ENCODE measurements at places on chromosomes 7 and 10.

DNA sequence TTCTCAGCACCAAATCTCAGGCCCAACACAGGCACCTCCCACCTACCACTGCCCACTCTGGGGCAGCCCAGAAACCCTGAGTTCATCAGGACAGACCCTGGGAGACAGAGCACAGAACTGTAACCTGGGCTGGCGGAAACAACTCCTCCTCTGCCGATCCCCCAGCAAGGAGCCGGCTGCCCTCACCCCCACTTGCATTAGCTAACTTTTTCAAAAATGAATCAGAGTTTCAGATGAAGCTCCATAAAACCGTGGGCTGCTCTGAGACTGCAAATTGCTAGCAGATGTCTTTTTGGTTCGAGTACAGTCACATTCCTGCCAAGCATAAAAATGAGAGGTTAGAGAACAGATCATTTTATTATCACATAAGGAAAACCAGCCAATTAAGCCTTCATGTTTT is 93.4 kb upstream of the PARD3 start:
- DNase-seq: peak; percentile 51

DNA sequence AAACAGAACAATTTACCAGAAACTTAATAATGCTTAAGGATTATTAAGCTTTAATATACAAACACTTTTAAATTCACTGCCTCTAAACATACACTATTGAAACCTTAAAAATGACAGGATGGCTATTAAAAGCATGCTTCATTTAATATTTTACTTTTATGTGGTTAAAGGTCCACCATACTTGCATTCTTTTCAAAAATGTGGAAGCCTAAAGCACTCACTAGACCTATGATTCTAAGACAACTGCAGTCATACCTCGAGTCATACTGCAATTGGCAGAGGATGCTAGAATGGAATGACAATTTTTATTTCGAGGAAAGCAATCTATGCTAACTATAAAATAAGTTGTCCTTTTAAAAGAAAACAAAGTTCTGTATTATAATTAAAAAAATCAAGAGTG is 85.3 kb downstream of the PIP4K2A start:
- DNase-seq: no peak

- no peak for DNase-seq
Observed at GRCh38 chr7:36758879-36759278, 34.6 kb upstream of the AOAH start.

DNA sequence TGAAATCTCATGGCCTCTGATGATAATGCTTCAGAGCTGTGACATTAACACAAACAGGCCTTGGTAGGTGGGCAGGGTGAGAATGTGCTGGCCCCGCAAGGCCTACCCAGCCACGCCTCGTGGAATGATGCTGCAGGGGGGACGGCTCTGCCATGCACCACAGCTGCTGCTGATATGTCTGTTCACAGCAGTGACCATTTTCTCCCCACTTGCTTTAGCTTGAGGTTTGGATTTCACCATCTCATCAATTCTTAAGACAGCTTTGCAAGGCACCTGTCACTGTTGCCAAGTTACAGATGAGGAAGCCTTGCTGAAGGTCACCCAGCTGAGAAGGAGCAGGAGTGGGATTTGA is 128.3 kb downstream of the PTPN20 start:
- DNase-seq: no peak

GRCh38 chr7:51446356-51446755 is 129.7 kb upstream of the COBL start:
- no peak for DNase-seq

- DNase-seq: no peak
Observed at GRCh38 chr10:97597778-97598177, 8.3 kb downstream of the C10orf62 start.

GRCh38 chr7:24864214-24864817 is 107.1 kb upstream of the GSDME start:
- DNase-seq: no peak

DNA sequence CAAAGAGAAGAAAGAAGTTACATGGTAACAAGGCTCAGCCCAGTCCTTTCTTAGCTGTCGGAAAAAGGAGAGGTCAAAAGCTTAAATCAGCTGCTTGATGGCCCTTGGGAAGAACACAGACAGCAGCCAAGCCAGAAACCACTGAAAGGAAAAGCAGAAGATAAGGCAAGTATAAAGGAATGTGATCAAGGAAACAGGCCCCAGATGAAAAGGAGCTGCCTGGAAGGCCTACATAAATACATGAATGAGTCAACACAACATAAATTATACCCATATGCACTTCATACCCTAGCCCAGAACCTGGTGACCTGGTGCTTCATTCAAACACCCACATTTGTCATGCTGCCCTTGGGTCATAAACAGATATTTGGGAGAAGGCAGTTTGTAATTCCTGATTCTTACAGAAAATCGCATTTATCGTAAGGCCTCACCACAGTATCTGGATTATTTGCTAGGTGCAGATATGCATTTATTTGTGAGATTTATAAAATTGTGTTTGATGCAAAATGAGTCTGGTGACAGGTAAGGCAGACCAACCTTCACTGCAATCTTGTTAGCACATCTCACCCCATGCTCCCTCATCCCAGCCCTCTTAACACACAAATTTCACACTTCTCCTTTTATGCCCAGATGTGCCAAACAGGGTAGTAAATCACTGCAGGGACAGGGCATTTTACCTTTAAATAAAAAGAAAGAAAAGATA is 94.9 kb upstream of the KCNIP2 start:
- DNase-seq: peak; percentile 83

DNA sequence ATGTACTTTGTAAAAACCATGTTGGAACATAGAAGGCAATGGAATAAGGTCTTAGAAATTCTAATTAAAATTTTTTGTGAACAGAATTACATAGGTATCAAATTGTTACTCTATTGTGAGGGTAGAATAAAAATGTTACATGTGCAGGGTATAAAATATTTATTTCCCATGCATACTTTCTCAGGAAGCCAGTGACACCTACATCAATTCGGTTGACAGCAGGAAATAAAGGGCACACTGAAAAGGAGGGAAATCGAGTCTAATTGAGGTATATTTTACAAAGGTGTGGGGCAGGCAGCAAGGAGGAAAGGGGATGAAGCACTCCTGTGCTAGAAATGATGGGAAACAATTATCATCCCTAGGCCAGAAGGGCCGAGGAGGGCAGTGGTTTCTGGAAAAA is 244.9 kb downstream of the C7orf25 start:
- no peak for DNase-seq

DNA sequence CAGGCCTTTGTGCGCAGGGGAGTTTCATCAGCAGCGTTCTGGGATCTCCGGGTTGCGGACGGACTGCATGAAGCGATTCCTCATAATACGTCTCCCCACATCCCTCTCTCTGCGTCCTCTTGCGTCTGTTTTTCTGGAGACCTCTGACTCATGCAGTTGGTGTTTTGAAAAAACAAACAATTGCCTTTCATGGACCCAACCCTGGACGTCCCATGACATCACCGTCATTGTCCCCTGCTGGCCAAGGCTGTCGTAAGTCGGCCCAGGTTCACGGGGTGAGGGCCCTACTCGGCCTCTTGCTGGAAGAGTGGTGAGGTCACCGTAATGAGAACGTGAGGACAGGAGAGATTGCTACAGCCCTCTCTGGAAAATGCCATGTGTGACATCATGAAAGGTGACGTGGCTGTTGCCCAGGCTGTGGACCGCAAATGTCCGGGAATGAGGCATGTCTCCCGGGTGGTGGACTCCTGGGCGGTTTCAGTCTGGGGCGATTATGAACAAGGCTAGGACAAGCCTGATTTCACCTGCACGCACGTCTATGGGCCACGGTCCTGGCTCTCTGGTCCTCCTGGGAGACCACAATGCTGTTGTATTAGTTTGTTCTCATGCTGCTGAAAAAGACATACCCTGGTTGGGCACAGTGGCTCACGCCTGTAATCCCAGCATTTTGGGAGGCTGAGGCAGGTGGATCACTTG is 9.8 kb upstream of the MAFK start:
- peak; percentile 37 for DNase-seq

DNA sequence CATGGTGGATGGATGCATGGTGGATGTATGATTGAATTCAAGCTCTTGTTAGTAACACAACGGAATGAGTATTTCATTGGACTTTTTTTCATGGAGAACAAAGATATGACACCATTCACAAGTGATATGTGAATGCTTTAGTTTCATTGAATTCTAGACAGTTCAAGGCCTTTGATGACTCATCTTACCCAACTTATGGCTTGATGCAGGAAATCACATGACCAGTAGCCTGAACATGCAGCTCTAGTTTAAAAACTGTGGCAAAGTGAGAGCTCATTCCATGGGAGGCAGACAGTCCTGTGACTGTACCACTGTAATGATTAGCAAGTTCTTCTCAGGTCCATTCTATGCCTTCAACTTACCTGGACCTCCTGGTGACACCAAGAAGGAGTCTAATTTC is 1239.3 kb downstream of the TYW1 start:
- DNase-seq: no peak

- DNase-seq: no peak
Observed at GRCh38 chr7:141421306-141421705, 129.9 kb upstream of the AGK start.

GRCh38 chr7:107972075-107972482 is 30.9 kb downstream of the LAMB1 start:
- DNase-seq: peak; percentile 96

DNA sequence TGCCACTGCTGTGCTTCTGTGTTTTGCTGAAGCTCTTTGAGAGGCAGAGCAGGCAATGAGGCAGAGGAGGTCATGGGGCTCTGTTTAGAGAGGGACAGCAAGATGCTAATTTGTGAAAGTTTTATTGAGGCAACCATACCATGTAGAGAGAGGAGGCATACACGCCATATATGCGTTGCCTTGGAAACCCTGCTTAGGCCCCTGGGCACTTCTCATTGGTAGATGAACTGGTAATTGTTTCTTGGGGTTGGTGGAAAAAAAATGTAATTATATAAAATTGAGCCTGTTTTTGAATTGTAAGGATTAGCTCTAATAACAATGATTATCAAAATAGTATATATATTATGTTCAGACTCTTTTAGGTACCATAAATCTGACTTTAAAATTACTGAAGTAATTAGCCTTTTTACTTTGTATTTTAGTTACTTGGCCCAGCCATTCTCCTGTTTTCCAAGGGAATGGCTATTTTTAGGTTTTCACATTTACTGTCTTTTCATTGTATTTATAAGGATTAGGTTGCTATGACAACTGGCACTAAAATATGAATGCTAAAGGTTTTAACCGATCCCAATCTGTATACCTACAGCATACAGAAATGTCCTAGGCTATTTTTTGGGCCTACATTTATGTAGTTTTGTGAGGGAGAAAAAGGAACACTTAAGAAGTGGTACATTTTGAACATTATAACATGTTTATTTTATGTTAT is 52.4 kb downstream of the BZW2 start:
- DNase-seq: no peak

GRCh38 chr7:113374955-113375354 is 256.6 kb upstream of the SMIM30 start:
- DNase-seq: peak; percentile 53

GRCh38 chr7:137996871-137997270 is 5.0 kb downstream of the CREB3L2 start:
- DNase-seq: no peak

DNA sequence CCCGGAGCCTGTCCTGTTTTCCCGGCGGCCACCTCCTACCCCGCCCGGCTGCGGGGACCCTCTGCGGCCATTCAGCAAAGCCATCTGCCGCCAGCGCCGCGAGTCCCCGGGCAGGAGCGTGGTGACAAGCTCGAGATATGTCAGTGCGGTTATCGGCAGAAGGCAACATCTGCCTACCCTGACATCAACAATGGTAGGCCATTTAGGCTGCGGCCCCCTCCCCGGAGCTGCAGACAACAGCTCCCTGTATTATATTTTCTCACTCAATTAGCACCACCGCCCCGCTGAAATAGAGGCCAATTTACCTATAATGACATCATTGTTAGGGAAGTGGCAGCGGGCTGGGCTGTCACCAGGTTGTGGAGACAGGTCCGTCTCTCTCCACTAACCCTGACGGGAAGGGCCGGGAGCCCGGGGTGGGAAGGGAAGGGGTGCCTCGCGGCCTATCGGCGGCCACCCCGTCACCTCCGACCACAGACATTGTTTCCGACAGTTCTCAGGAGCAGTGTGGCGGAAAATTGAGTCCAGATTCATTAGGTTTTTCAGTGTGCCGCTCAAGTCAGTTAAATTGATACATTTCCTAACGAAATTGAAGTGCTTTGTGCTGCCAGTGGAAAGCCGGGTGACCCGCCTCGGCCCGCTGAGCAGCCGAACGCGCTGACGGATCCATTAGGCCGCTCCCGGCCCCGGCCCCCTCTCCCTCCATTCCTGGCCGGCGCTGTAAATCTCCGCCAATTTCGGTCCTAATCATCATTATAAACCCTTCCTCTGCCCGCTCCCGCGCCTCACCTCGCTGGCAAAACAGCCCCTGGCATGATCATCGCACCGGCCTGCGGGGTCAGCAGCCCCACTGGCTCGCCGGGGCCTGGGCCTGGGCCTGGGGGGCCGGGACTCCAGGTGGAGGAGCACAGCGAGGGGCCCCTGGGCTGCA is 43.0 kb downstream of the UNCX start:
- no peak for DNase-seq

GRCh38 chr10:114397651-114398145 is 6.6 kb downstream of the AFAP1L2 start:
- no peak for DNase-seq

DNA sequence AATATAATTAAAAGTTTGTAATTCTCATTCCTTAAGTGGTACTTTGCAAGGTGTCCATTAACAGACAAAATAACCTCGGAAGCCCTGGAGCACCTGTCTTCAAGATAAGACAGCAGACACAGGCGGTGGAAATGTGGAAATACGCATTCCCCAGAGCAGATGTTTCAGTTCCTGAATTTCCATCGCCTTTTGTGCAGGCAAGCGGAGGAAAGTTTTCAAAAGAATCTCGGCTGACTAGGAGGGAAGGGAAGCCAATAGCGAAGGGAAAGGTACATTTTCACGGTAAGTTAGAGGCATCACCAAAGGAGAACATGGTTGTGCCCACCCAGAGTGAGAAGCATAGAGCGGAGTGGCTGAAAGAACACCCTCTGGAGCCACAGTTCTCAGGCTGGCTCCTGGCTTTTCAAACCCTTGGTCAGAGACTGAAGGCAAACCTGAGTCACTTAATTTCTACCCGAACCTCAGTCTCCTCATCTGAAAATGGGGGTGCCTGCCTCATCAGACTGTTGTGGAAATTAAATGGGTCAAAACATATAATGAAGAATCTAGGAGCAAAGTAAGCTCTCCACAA is 13.6 kb downstream of the CPA1 start:
- DNase-seq: no peak

GRCh38 chr7:131653418-131654248 is 97.2 kb upstream of the PODXL start:
- DNase-seq: no peak

DNA sequence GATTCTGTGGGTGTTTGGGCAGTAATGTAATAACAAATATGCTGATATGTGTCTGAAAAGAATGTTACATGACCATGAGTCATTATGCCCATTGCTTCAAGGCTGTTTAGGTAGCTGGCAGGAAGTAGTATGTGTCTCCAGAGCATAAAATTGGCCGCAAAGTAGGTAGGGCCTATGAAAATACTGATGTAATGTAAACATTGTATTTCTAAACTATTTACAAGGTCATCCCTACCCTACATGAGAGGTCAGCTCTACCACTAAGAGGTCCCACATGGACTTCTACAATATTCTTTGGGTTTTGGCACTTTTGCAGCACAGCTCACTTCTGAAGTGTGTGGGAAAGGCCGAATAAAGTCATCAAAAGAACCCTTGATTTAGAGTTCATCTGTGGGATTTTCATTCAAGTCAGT is 301.9 kb downstream of the AHR start:
- peak; percentile 96 for DNase-seq

- DNase-seq: no peak
Observed at GRCh38 chr7:99165816-99166215, 21.9 kb upstream of the SMURF1 start.

GRCh38 chr10:99908512-99908911 is 101.2 kb downstream of the DNMBP start:
- DNase-seq: no peak
